Smooth muscle cell of the umbilical artery (primary cell): ENCODE measurements at places on chromosomes 13 and 19. TPM values are rescaled to one million over a fixed set of nuclear protein-coding genes. Genes with fewer than 3 reads are reported as not detected.

The KLK14 gene
- total RNA-seq = not detected in 2 replicates

The TUBA3C gene
- total RNA-seq = not detected in 2 replicates

The FPR1 gene
- 1.6 and 1.8 TPM in 2 replicates for total RNA-seq

The ISYNA1 gene
- 41.6 and 43.7 TPM in 2 replicates for total RNA-seq

The SERP2 gene
- 1.4 and 2.4 TPM in 2 replicates for total RNA-seq

The CYP4F22 gene
- not detected in 2 replicates for total RNA-seq

The PLIN5 gene
- total RNA-seq = not detected in 2 replicates

The EHD2 gene
- total RNA-seq = 93.2 and 238 TPM in 2 replicates

The TPGS1 gene
- total RNA-seq = 20.6 and 35.6 TPM in 2 replicates
